Stimulated activated CD8-positive, alpha-beta memory T cell treated with anti-CD3 and anti-CD28 coated beads, Interleukin-4, amount 100 ng/mL, for 1 hour (primary cell): ENCODE measurements at places on chromosomes 2 and 18.

GRCh38 chr2:140199312-140199711 is 1419.1 kb upstream of the NXPH2 start:
- DNase-seq = no peak

- DNase-seq = no peak
Measured at GRCh38 chr2:165011199-165011598, 55.9 kb upstream of the SLC38A11 start.

- no peak for DNase-seq
Measured at GRCh38 chr2:132416723-132417395, at the start of gene GPR39. GPR39 (plus strand) TSS chr2:132416805.

DNA sequence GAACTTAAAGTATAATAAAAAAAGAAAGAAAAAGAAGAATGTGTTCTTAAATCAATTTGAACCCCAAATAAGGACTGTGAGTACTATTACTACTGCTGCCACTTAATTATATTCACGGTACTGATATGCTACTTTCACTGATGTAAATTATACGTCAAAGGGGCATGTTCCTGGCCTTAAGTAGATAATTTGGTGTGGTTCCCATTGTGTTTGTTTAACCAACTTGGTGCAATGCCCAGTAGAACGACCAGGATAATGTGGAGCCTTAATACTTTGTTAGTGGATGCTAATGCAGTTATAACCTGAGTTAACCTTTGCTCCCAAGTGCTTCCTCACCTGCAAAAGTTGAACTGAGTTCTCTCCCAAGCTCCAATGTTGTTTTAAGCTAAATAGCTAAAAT is 142.0 kb downstream of the NR4A2 start:
- no peak for DNase-seq

DNA sequence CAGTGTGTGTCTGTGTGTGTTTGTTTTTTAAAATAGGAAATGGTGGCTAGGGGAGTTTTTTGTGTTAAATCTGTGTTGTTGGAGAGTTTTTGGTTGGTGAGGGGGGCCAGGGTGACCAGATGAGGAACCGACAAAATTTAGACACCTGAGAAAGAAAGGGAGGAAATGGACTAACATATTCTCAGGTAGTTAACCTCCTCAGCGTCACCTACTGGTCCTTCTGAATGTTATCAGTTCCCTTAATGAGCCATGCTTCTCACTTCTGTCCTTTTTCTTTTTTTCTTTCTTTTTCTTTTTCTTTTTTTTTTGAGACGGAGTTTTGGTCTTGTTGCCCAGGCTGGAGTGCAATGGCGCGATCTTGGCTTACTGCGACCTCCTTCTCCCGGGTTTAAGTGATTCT is 107.0 kb downstream of the FMNL2 start:
- no peak for DNase-seq

DNA sequence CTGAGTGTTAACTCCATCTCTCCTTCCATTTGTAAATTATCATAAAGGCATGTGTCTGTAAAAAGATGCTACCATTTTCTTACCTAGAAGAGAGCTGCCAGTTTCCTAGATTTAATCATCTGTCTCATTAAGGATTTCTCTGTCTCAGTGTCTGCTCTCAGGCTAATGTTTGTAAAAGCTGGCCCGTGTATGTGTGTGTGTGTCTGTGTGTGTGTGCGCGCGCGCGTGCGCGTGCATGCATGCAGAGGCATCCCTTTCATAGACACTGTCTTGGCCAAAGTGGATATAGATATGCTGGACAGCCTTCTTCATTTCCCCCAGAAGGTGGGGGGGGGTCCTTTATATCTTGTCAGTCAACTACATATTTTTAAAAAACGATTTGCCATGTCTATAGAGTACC is 18.9 kb downstream of the MGAT5 start:
- no peak for DNase-seq

GRCh38 chr2:12555012-12555645 is 161.6 kb upstream of the TRIB2 start:
- no peak for DNase-seq

DNA sequence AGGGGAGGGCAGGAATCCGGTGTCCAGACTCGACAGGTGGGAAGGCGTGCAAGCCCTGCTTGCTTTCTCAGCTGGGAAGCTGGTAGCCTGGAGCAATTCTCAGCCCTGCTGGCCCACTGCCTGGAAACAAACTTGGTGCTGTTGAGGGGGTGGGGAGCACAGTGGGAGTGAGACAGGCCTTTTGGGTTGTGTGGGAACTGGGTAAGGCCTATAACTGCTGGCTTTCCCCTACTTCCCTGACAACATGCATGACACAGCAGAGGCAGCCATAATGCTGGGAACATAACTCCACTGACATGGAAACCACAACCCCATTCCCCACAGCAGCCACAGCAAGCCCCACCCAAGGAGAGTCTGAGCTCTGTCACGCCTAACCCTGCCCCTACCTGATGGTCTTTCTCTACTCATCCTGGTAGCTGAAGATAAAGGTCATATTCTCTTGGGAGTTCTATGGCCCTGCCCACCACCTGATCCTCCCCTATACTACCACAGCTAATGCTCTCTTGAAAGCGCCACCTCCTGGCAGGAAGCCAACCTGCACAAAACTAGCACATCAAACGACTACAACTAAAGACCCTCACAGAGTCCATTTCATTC is 122.9 kb upstream of the ACVR1C start:
- no peak for DNase-seq

GRCh38 chr2:68784188-68784587 is 49.6 kb downstream of the ARHGAP25 start:
- no peak for DNase-seq

GRCh38 chr2:208407667-208408066 is 1.1 kb downstream of the PTH2R start:
- no peak for DNase-seq

DNA sequence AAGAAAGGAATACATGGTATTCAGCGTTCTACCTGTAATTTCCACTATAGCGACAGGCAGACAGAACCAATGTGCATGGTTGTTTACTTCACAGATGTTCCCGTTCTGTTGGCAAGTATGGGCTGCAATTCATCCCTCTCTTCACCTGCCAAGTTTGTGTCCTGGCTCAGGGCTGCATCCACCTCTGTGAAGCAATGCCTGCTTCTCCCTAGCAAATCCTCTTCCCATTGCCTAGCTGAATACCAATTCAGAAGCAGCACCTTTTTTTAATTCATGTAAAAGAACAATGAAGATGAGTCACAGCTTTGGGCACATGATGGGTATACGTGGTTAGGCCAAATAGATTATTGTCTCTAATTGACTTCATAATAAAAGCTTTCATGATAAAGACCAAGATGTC is 54.7 kb upstream of the LRATD1 start:
- no peak for DNase-seq

GRCh38 chr2:23809150-23809549 is 117.8 kb downstream of the ATAD2B start:
- no peak for DNase-seq

GRCh38 chr2:121334581-121335293 is 49.7 kb upstream of the TFCP2L1 start:
- no peak for DNase-seq

- DNase-seq = no peak
Measured at GRCh38 chr2:100004348-100004884, 138.0 kb downstream of the AFF3 start.

DNA sequence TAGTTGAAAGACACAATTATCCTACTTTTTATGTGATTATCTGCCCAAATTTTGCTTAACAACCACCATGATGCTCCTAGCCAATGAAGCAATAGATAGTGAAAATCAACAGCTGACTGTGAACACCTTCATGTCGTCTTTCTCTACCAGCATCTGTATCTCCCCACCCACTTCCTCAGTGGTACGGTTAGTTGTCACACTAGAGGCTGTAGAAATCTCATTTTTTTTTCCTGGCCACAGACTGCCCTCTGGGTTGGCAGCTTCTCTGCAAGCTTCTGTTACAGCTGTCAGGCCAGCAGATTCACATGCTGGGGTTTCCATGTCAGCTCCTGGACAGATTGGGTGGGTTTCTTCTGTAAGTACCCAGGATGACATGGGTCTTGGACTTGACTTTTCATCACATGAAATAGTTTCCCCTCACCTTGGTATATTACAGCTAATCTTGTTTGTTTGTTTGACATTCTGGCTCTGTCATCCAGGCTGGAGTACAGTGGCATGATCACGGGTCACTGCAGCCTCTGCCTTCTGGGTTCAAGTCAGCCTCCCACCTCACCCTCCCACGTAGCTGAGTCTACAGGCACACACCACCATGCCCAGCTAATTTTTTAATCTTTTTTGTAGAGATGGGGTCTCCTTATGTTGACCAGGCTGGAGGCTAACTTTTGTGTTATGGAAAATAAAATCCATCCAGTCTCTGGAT is 24.3 kb downstream of the STAT4 start:
- DNase-seq = no peak

- no peak for DNase-seq
Measured at GRCh38 chr2:157720504-157720903, 91.8 kb upstream of the ACVR1C start.

GRCh38 chr2:120418174-120418787 is 72.3 kb downstream of the INHBB start:
- no peak for DNase-seq
